Aorta (tissue), 5 donors: ENCODE measurements at places on chromosomes 16 and 17. TPM values are rescaled to one million over a fixed set of nuclear protein-coding genes. Genes with fewer than 3 reads are reported as not detected.

DNA sequence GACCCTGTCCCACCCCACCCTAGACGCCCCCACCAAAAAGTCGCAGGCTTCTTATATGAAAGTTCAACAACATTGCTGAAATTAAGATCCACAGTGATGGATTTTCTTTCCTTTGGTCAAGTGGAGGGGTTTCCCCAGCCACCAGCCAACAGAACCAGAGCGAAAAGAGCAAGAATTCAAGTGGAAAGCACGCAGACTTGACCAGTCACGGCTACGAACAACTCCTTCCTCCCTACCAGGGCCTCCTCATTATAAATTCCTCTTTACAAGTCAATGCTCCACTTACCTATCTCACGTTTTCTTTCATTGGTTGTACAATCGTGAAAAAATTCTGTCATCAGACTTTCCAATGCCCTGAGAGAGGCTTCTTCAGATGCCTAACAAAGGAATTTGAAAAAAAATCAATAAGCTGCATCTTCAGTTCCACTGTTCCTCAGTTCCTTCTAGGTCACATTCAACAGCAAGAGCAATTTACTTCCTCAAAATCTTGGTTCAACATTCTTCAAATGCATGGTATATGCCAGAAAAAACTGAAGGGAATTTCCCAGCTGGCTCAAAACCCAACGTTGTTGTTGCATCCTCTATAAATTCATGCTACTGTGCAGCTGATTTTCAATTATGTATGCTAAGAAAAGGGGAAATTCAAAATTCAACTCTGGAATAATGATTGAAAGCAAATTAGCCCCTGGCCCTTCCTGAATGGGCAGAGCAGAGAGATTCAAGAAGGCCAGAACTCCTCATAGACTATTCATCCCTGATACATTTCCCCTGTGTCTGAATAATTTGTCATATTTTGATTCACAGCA lies 30.9 kb downstream of the XPO6 start:
- peaks cover 3% of the 10 kb centered on the region for H3K4me1 ChIP-seq
- H3K27ac ChIP-seq, result no peak overlapping the region
- no peak overlapping the region for H3K4me3 ChIP-seq
- DNase-seq, result no peak

DNA sequence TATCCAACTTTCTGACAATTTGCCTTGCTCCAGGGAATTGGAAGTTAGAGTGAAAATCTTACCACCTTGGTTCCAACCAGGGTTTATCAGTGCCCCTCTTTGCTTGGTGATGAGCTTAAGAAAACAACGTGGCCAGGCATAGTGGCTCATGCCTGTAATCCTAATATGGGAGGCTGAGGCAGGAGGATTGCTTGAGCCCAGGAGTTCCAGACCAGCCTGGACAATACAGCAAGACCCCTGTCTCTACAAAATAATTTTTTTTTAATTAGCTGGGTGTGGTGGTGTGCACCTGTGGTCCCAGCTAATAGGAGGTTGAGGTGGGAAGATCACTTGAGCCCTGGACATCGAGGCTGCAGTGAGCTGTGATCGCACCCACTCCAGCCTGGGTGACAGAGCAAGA lies 21.4 kb downstream of the SLC7A6 start:
- no peak overlapping the region for H3K27ac ChIP-seq
- DNase-seq, result no peak
- peaks cover 3% of the 10 kb centered on the region for H3K36me3 ChIP-seq
- no peak overlapping the region for H3K4me3 ChIP-seq

DNA sequence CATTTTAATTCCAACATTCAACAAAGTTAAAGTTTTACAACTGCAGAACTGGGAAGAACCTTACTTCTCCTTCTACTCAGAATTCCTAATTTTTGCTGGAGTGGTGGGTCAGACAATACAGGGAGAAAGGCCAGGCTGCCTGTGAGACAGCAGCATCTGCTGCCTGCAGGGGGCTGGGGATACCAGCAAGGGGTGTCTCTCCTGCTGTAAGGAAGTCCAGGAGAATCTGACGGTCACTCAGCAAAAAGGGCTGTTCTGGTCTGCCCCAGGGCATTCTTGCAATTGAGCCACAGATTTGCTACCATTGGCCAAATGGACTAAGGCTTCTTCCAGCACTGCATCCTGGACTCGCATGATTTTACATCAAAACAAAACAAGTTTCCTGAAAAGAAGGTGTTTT lies 426.6 kb upstream of the CDH11 start:
- H3K27me3 ChIP-seq, result no peaks in the 10 kb centered on the region
- no peak overlapping the region for H3K4me3 ChIP-seq
- H3K27ac ChIP-seq, result no peak overlapping the region
- no peaks in the 10 kb centered on the region for H3K4me1 ChIP-seq
- no peaks in the 10 kb centered on the region for H3K36me3 ChIP-seq

DNA sequence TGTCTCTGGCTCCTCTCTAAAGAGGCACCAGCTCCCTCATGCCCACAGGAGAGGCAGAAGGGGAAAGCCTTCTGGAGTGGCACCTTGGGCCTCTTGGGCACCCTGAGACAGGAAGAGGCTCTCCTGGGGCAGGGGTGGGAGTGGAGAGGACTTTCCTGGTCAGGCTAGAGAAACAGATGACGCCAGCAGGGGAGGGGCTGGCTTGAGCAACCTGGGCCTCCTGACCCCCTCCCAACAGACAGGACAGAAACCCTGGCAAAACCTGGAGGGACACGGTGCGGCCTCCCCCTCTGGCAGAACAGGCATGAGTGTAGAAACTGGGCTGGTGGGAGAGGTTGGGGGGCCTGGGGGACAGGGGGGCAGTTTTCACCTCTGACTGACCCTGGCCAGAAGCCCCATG lies 6.1 kb downstream of the SMIM5 start:
- H3K27me3 ChIP-seq, result no peaks in the 10 kb centered on the region
- no peak for DNase-seq
- H3K36me3 ChIP-seq, result no peaks in the 10 kb centered on the region
- H3K4me3 ChIP-seq, result no peak overlapping the region
- H3K27ac ChIP-seq, result no peak overlapping the region

DNA sequence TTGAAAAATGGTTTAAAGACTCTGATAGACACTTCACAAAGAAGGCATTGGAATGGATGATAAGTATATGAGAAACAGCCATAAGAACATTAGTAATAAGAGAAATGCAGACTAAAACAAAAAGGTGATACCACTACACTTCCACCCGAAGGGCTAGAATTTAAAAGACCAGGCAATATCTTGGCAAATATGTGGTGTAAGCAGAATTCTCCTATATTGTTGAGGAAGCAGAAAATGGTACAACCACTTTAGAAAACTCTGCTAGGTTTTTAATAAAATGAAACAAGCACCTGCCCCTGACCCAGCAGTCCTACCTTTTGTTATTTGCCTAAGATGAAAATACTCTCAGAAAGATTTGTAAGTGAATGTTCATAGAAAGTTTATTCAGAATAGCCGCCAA lies 43.7 kb downstream of the MAP2K4 start:
- DNase-seq, result no peak
- H3K4me3 ChIP-seq, result no peak overlapping the region
- H3K36me3 ChIP-seq, result no peaks in the 10 kb centered on the region
- peaks cover 2% of the 10 kb centered on the region for H3K4me1 ChIP-seq

GRCh38 chr17:6413065-6413464 lies 21.9 kb downstream of the AIPL1 start:
- no peaks in the 10 kb centered on the region for H3K4me1 ChIP-seq
- no peak for DNase-seq
- H3K4me3 ChIP-seq, result no peak overlapping the region
- no peak overlapping the region for H3K27ac ChIP-seq

DNA sequence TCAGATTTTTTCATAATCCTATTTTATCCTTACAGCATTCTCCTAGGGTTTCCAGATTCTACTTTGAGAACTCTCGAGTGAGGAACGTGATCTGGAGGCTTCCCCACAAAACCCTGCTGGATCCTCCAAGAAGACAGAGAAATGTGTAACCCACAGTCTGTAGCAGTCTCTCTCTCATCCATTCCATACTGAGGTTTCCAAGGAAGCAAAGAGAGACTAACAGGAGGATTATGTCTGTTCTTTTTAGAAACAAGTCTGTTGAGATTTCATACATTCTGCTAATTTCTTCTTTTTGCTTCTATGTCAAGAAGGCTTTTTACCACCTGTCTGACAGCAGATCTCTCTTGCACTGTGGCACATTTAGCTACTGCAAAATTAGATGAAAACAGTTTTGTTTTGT lies 18.8 kb downstream of the TMIGD1 start:
- no peak overlapping the region for H3K4me3 ChIP-seq
- H3K27ac ChIP-seq, result no peak overlapping the region
- DNase-seq, result no peak
- no peaks in the 10 kb centered on the region for H3K4me1 ChIP-seq

GRCh38 chr17:35376245-35376644 lies 2.8 kb upstream of the SLFN11 start:
- H3K4me1 ChIP-seq, result no peaks in the 10 kb centered on the region
- no peak overlapping the region for H3K4me3 ChIP-seq
- H3K27ac ChIP-seq, result no peak overlapping the region
- no peaks in the 10 kb centered on the region for H3K27me3 ChIP-seq

GRCh38 chr17:28030386-28030785 lies 12.1 kb upstream of the NLK start:
- no peaks in the 10 kb centered on the region for H3K27me3 ChIP-seq
- no peak overlapping the region for H3K4me3 ChIP-seq
- no peak overlapping the region for H3K27ac ChIP-seq

DNA sequence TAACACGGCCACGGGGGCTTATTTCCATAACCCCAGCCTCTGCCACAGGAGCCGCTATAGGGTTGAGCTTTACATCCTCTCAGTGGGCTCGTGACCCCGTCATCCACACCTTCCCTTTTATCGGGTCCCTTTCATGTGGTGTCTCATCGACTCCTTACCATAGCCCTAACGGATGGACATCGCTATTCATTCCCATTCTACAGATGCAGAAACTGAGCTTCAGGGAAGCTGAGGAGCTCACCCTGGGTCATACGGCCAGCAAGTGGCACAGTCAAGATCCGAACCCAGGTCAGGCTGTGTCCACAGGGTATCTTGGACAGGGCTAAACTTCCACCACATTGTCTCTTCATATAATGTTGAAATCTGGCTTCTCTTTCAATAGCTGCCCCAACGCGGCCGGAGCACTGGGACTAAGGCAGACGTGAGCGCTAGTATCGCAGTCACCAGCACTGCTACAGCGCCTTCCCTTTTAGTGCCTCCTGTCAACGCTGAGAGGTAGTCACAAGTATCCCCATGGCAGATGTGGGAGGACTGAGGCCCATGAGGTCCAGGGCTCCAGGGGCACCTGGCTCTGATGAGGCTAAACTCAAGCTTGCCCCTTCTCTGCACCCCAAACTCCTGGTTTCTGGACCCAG lies 50.8 kb downstream of the SOCS1 start:
- H3K4me1 ChIP-seq, result no peaks in the 10 kb centered on the region
- no peaks in the 10 kb centered on the region for H3K27me3 ChIP-seq
- no peak for DNase-seq
- no peaks in the 10 kb centered on the region for H3K36me3 ChIP-seq

DNA sequence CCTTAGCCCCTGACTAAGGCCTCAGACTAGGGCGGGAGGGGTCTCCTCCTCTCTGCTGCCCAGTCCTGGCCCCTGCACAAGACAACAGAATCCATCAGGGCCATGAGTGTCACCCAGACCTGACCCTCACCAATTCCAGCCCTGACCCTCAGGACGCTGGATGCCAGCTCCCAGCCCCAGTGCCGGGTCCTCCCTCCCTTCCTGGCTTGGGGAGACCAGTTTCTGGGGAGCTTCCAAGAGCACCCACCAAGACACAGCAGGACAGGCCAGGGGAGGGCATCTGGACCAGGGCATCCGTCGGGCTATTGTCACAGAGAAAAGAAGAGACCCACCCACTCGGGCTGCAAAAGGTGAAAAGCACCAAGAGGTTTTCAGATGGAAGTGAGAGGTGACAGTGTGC lies 12.7 kb downstream of the CES3 start:
- no peaks in the 10 kb centered on the region for H3K36me3 ChIP-seq
- DNase-seq, result no peak

- no peak overlapping the region for H3K4me3 ChIP-seq
- H3K4me1 ChIP-seq, result peaks cover 6% of the 10 kb centered on the region
- H3K27ac ChIP-seq, result no peak overlapping the region
- no peaks in the 10 kb centered on the region for H3K36me3 ChIP-seq
- no peaks in the 10 kb centered on the region for H3K27me3 ChIP-seq
Observed at GRCh38 chr17:4357030-4357628, 9.3 kb downstream of the UBE2G1 start.

- no peak overlapping the region for H3K27ac ChIP-seq
- no peaks in the 10 kb centered on the region for H3K4me1 ChIP-seq
- no peaks in the 10 kb centered on the region for H3K36me3 ChIP-seq
- no peak for DNase-seq
Observed at GRCh38 chr16:1823821-1824220, 2.8 kb downstream of the HAGH start.

GRCh38 chr17:71398800-71399219 lies 722.0 kb upstream of the SOX9 start:
- no peak overlapping the region for H3K27ac ChIP-seq
- no peaks in the 10 kb centered on the region for H3K4me1 ChIP-seq
- DNase-seq, result no peak

- H3K27ac ChIP-seq, result no peak overlapping the region
- H3K36me3 ChIP-seq, result peaks cover 3% of the 10 kb centered on the region
- no peak for DNase-seq
- no peaks in the 10 kb centered on the region for H3K4me1 ChIP-seq
Observed at GRCh38 chr17:4545217-4545951, 9.8 kb downstream of the MYBBP1A start.

GRCh38 chr17:47278561-47278960 lies 24.9 kb downstream of the ITGB3 start:
- H3K27me3 ChIP-seq, result no peaks in the 10 kb centered on the region
- no peak for DNase-seq

DNA sequence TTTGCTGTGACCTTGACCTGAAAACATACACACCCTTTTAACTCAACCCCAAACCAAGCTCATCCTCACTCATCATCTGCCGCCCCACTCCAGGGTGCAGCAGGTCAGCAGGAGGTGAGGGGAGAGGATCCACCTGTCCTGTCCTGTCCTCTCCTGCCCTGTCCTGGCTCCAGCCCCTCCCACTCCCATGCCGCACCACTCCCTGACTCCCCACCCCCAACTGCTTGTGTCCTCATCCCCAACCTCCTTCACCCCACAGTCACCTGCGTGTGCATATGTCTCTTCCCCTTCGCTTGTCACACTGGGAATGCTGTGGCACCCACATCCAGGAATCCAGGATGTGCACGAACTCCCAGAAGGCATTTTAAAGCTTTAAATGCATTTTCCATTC lies 15.6 kb downstream of the NGFR start:
- H3K27me3 ChIP-seq, result no peaks in the 10 kb centered on the region
- no peaks in the 10 kb centered on the region for H3K4me1 ChIP-seq
- H3K27ac ChIP-seq, result no peak overlapping the region
- H3K36me3 ChIP-seq, result no peaks in the 10 kb centered on the region

DNA sequence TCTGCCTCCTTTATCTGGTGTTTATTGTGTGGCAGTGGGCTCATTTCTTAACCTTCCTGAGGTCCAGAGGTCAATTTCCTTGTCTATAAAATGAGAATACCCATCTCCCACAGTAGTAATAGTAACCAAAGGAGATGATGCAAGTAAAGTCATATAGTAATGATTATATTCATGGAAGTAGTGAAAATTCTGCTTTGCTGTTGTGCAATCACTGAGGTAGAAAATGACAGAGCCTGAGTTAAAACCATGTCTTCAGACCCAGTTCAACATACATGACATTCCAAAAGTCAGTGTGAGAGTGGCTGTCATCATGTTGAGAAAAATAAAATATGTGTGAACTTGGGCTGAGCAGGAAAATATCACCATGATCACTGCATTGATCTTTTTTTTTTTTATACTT lies 864 bp upstream of the UMOD start:
- no peak overlapping the region for H3K4me3 ChIP-seq
- no peak overlapping the region for H3K27ac ChIP-seq
- H3K36me3 ChIP-seq, result no peaks in the 10 kb centered on the region
- H3K27me3 ChIP-seq, result no peaks in the 10 kb centered on the region
- no peaks in the 10 kb centered on the region for H3K4me1 ChIP-seq

The SLC38A8 gene
- not detected for total RNA-seq

The BCL6B gene
- 31.4 TPM for total RNA-seq

The TPPP3 gene
- total RNA-seq, result 7.2 TPM

The CDH11 gene
- total RNA-seq, result 182 TPM

The SPN gene
- total RNA-seq, result 2.5 TPM

The GPRC5B gene
- 10.3 TPM for total RNA-seq
